Uterus (tissue), 4 donors: ENCODE measurements at places on chromosomes 13 and 19. TPM values are rescaled to one million over a fixed set of nuclear protein-coding genes. Genes with fewer than 3 reads are reported as not detected.

RGCC gene
- total RNA-seq = 522 TPM

- H3K27me3 ChIP-seq = no peaks in the 10 kb centered on the region
- no peak overlapping the region for H3K27ac ChIP-seq
These were observed 72.0 kb upstream of the USP29 start for GRCh38 chr19:57047743-57048142.

GJA3 gene
- not detected for total RNA-seq

DNA sequence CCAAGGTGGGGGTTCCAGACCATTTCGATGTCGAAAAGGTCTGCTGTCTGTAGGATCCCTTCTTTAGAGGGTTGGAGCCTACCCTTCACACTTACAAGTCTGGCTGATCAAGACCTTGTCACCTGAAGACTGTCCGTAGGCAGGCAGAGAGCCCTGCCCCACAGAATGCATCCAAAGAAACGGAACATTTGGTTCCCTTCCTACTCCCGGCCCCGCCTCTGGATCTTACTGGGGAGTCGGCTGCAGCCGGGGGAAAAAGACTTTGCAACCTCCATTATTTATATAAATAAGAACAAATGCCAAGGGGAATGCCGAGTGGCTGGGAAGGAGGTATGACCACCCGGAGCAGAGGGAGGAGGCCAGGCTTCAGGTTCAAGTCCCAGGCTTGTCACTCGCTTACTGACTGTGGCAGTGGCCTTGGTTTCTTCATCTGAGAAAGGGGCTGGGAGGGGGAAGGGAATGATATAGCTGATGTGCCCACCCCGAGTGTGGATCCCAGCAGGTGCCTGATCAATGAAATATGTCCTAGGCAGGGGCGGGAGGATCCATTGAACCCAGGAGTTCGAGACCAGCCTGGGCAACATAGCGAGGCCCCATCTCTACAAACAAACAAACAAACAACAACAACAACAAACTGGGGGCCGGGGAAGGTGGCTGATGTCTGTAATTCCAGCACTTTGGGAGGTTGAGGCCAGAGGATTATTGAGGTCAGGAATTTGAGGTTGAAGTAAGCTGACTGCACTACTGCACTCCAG, 48.7 kb downstream of the RFX2 start:
- H3K27me3 ChIP-seq = no peaks in the 10 kb centered on the region
- H3K27ac ChIP-seq = peak overlapping the region; percentile 95
- H3K4me1 ChIP-seq = peaks cover 36% of the 10 kb centered on the region
- H3K4me3 ChIP-seq = no peak overlapping the region

ANGPTL8 gene
- 3.0 TPM for total RNA-seq

SHISA7 gene
- not detected for total RNA-seq

DNA sequence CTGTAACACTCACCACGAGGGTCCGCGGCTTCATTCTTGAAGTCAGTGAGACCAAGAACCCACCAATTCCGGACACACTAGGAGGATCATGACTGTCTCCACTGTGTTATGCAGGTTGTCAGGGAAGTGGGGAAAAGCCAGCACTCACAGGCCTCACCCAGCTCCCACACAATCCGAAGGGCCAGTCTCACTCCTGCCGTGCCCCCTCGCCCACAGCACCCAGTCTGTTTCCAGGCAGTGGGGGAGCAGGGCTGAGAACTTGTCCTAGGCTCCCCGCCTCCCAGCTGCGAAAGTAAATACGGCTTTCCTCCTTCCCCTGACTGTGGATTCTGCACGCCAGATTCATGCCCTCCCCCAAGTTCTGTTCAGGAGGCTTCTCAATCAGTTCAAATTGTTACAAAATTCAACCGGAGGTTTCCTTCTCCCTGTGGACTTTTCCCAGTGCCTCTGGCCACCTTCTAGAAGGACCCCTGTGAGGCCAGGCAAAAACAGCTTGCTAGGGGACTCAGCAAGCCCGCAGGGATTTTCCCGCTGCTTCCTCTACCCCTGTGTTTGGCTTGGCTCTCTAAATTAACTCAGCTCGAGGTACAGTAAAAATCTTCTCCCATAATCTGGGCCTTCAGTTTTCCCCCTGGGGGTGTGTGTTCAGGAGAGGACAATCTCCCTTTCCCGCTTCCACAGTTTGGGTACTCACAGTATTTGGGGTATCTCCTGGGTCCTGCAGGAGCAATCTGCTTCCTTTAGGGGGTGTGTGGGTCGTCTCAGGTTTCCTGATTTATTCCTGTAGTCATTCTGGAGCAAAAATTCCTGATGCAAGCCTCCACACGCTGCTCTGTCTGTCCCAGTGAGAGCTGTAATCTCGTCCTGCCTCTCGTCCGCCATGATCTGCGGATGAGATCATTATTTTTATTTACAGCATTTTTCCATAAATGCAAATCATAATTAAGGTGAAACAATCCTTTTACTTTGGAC, 899.8 kb downstream of the GPC5 start:
- no peaks in the 10 kb centered on the region for H3K27me3 ChIP-seq
- no peak overlapping the region for H3K27ac ChIP-seq
- H3K4me3 ChIP-seq = no peak overlapping the region
- H3K36me3 ChIP-seq = no peaks in the 10 kb centered on the region
- no peak for DNase-seq
- H3K4me1 ChIP-seq = no peaks in the 10 kb centered on the region

- peak; percentile 45 for DNase-seq
- no peaks in the 10 kb centered on the region for H3K36me3 ChIP-seq
- H3K4me3 ChIP-seq = no peak overlapping the region
- H3K27me3 ChIP-seq = peaks cover 13% of the 10 kb centered on the region
- H3K4me1 ChIP-seq = no peaks in the 10 kb centered on the region
These were observed 33.0 kb downstream of the DEDD2 start for GRCh38 chr19:42184401-42184861.

CKM gene
- 2.5 TPM for total RNA-seq

GRCh38 chr13:97921176-97921816, 32.2 kb upstream of the IPO5 start:
- H3K4me1 ChIP-seq = no peaks in the 10 kb centered on the region
- H3K27me3 ChIP-seq = no peaks in the 10 kb centered on the region
- no peak for DNase-seq
- no peak overlapping the region for H3K27ac ChIP-seq
- no peak overlapping the region for H3K4me3 ChIP-seq

DNA sequence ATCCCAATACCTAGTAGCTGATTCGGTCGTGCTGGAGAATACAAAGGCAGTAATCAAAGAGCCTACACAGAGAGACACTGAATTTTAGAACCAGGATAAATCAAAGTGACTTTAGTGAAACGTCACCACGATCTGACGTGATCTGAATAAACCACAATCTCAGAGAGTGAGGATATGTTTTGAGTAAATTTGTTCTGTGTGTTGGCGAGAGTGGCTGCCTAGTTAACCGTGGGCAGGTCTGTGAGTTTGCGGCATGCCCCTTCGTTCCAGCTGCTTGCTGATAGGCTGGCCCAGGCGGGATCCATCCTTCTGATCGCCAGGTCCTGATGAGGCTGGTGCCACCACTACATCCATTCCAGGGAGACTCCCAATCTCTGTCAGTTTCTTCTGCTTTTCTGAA, 40.4 kb downstream of the LRCH1 start:
- H3K27ac ChIP-seq = peak overlapping the region; percentile 83
- peaks cover 10% of the 10 kb centered on the region for H3K4me1 ChIP-seq

GRCh38 chr19:3386447-3387234, 20.3 kb downstream of the NFIC start:
- no peaks in the 10 kb centered on the region for H3K27me3 ChIP-seq
- H3K4me1 ChIP-seq = peaks cover 12% of the 10 kb centered on the region
- DNase-seq = no peak
- no peak overlapping the region for H3K4me3 ChIP-seq

- peaks cover 12% of the 10 kb centered on the region for H3K4me1 ChIP-seq
- H3K27ac ChIP-seq = peak within 1 kb of the TSS; percentile 85
- H3K4me3 ChIP-seq = peak within 1 kb of the TSS; percentile 54
- no peaks in the 10 kb centered on the region for H3K36me3 ChIP-seq
- peak; percentile 38 for DNase-seq
These were observed at the start of gene MYPOP for GRCh38 chr19:45901912-45902650. TSS of gene MYPOP (minus strand) at chr19:45902613. CDS start at chr19:45901773, 840 bp downstream.

DNA sequence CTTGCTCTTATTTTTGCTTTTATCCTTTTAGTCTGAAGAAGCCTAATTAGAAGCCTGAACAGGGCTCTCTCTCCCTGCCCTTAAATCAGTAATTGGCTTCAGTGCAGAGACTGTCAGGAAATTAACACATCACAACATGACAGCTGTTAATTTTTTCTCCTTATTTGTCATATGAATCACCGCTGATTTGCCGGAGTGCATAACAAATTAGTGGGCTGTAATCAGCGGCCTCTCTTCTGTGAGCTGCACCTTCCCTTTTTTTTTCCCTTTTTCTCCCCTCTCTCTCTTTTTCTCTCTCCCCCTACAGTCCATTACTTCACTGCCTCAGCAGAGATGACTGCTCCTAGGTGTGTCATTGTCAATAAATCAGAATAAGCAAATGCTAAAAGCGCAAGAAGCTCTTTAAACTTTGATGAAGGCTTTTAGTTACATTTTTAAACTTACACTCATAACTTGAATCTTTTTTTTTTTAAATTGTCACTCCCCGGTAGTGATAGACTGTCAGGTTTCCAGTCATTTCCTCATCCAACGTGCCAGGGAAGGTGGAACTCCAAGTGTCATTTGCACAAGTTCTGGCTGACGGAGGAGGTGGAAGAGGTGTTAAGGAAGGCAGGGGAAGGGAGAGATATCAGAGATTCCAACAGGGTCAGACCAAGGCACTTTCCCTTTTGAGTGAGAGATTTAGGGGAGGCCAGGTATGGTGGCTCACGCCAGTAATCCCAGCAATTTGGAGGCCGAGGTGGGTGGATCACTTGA, 197.1 kb upstream of the TSHZ3 start:
- no peaks in the 10 kb centered on the region for H3K27me3 ChIP-seq
- no peak overlapping the region for H3K27ac ChIP-seq

KLK2 gene
- total RNA-seq = not detected

- no peak overlapping the region for H3K4me3 ChIP-seq
- no peak for DNase-seq
- no peaks in the 10 kb centered on the region for H3K27me3 ChIP-seq
- no peak overlapping the region for H3K27ac ChIP-seq
These were observed 785.4 kb downstream of the UQCRFS1 start for GRCh38 chr19:28427376-28428083.

NAPA gene
- 172 TPM for total RNA-seq

GRCh38 chr19:11179716-11180297, 17.5 kb downstream of the KANK2 start:
- H3K36me3 ChIP-seq = no peaks in the 10 kb centered on the region
- no peak overlapping the region for H3K4me3 ChIP-seq
- DNase-seq = no peak
- peaks cover 24% of the 10 kb centered on the region for H3K4me1 ChIP-seq
- no peaks in the 10 kb centered on the region for H3K27me3 ChIP-seq

- H3K27ac ChIP-seq = no peak overlapping the region
- no peaks in the 10 kb centered on the region for H3K36me3 ChIP-seq
- no peak overlapping the region for H3K4me3 ChIP-seq
- no peak for DNase-seq
- no peaks in the 10 kb centered on the region for H3K4me1 ChIP-seq
These were observed 70.0 kb downstream of the CHST8 start for GRCh38 chr19:33691736-33692135.

DNA sequence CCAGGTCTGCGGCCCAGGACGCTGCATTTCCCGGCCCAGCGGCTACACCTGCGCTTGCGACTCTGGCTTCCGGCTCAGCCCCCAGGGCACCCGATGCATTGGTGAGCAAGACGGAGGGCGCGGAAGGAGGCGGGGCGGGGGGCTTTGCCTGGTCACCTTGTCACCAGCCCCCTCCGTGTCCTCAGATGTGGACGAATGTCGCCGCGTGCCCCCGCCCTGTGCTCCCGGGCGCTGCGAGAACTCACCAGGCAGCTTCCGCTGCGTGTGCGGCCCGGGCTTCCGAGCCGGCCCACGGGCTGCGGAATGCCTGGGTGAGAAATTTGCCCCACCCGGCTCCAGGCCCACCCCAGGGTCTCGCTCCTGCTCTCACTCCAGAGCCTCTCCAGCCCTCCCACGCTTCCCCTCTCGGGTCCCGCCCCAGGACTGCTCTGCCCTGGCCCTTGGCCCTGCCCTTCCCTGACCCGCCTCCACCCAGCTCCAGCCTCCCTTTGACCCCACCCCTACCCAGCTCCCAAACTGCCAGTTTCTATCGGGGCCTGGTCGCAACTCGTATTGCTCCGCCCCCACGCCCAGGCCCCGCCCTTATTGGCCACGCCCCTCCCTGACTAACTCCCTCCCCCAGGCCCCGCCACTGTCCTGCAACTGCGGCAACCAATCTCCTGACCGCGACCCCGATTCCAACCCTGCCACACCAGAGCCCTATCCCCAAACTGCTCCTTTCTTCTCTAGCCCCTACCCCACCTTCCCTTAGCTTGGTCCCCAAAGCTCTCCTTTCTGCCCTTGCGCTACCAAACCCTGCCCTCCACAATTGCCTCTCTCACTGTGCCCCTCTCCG, 8.6 kb downstream of the LTBP4 start:
- peaks cover 9% of the 10 kb centered on the region for H3K4me1 ChIP-seq
- H3K27ac ChIP-seq = peak overlapping the region; percentile 70
- no peaks in the 10 kb centered on the region for H3K27me3 ChIP-seq
- H3K4me3 ChIP-seq = peak overlapping the region; percentile 13
- no peaks in the 10 kb centered on the region for H3K36me3 ChIP-seq

GRCh38 chr19:42122691-42123607, 9.3 kb downstream of the POU2F2 start:
- H3K4me3 ChIP-seq = no peak overlapping the region
- no peak for DNase-seq
- H3K27ac ChIP-seq = no peak overlapping the region

TSKS gene
- 0.28 TPM for total RNA-seq

DUS3L gene
- total RNA-seq = 30.6 TPM

DNA sequence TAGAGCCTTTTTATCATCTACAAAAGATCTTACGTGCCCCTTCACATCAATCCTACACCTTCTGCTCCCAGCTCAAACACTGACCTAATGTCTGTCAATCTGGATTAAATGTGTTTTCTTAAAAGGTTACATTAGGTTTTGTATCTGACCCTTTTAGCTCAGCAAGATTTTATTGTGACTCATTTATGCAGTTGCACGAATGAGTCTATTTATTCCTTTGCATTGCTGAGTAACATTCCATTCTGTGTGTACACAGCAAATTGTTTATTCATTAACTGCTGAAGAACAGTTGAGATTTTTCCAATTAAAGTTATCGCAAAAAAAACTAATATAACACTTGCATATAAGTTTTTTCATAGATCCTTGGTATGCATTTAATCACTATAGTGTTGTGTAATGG, 253.9 kb upstream of the GPC6 start:
- no peaks in the 10 kb centered on the region for H3K4me1 ChIP-seq
- H3K36me3 ChIP-seq = no peaks in the 10 kb centered on the region
- no peak for DNase-seq
- no peak overlapping the region for H3K4me3 ChIP-seq
- H3K27ac ChIP-seq = no peak overlapping the region
- no peaks in the 10 kb centered on the region for H3K27me3 ChIP-seq

GRCh38 chr13:97967948-97968347, 14.5 kb downstream of the IPO5 start:
- H3K4me3 ChIP-seq = no peak overlapping the region
- no peaks in the 10 kb centered on the region for H3K36me3 ChIP-seq
- no peaks in the 10 kb centered on the region for H3K4me1 ChIP-seq
- H3K27ac ChIP-seq = no peak overlapping the region

CGB1 gene
- total RNA-seq = not detected

DNA sequence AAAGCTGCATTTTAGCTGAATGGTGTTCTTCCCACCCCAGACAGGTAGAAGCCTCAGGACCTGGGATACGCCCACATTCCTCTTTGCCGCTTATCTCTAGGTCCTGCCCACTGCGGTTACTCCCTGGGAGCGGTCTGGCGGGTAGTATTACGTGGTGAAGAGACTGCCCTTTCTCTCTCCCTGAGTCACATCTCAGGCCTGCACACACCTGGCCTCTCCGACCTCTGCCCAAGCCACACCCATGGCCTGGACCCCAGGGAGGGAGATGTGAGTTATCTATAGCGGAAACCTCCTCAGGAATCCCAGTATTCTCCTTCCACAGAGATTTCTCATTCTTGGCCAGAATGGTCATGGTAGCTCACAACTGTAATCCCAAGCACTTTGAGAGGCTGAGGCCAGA, 17.3 kb downstream of the RHPN2 start:
- no peaks in the 10 kb centered on the region for H3K27me3 ChIP-seq
- H3K27ac ChIP-seq = no peak overlapping the region
- DNase-seq = no peak
- no peaks in the 10 kb centered on the region for H3K36me3 ChIP-seq
